ENCODE measurements at places on chromosomes 3 and 15.

- no peak for DNase-seq
These were observed 56.5 kb downstream of the LRRC28 start for GRCh38 chr15:99307735-99308134.

- DNase-seq, result no peak
These were observed 144.9 kb upstream of the MRPS22 start for GRCh38 chr3:139198929-139199328.

GRCh38 chr3:111807826-111808225 is 51.2 kb upstream of the PHLDB2 start:
- no peak for DNase-seq

GRCh38 chr3:118970819-118971218 is 63.8 kb downstream of the IGSF11 start:
- DNase-seq, result no peak

- no peak for DNase-seq
These were observed 61.2 kb downstream of the SENP2 start for GRCh38 chr3:185647134-185647879.

DNA sequence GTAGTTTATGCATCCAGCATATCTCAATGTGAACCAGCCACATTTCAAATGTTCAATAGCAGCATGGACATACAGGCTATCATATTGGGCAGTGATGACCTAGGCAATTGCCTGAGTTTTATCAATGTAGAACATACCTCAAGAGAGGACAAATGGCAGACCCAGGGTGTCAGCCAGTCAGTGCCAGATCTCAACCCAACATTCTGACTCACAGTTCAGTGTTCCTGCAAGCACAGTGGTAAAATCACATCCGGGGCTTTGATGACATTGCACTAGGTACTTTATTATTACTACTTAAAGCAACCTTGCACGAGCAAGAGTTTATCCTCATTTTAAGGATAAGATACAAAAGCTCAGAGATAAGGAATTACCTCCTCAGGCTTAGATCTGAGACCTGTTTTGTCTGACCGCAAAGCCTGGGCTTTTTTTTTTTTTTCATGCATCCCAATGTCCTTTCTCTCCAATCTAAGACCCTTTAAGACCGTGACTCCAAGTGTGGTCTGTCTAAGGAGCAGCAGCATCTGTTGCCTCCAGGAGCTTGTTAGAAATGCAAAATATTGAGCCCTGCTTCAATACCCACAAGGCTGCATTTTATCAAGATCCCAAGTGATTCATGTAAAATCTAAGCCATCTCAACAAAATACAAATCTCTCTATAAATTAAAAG is 60.1 kb downstream of the SLC12A1 start:
- DNase-seq, result no peak

DNA sequence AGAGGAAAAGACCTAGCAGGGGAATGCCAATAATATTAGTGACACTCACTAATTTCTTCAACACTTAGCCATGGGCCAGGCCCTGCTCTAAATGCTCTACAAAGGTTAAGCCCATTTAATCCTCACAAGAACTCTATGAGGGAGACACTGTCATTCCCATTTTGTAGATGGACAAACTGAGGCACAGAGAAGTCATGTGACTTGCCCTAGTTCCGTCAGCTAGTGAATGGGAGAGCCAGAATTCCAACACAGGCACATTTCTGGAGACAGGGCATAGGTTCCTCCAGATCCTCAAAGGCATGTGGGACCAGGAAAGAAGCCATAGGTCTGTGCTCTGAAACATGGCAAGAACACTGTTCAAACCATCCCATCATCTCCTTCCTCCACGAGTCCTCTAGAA is 31.5 kb downstream of the LOXL1 start:
- no peak for DNase-seq

GRCh38 chr3:120214176-120214575 is 70.8 kb downstream of the GPR156 start:
- DNase-seq, result no peak

DNA sequence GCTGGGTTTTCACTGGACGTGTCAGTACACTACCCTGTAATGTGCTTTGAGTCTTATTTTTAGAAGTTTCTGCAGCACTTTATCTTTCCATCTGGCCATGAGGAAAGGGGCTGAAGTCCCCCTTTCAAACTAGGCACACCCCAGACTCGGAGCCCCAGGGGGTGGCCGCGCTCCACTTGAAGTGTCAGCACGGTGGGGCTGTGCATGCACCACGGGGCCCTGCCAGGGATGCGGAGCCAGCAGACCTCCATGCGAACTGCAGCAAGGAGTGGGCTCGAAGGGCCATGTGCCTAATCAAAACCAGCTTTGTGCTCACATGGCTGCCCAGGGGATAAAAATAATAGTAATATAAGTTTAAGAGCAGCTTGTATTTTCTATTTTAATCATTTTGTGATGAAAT is 100.9 kb upstream of the HACD2 start:
- DNase-seq, result no peak
